Spinal cord (tissue), 10 donors: ENCODE measurements at places on chromosomes 4 and X. TPM values are rescaled to one million over a fixed set of nuclear protein-coding genes. Genes with fewer than 3 reads are reported as not detected.

GRCh38 chr4:97953171-97953941 is 189.9 kb downstream of the STPG2 start:
- DNase-seq, result peak; percentile 39

GRCh38 chr4:81135501-81135900 is 79.5 kb downstream of the PRKG2 start:
- no peak for DNase-seq

GRCh38 chr4:73103799-73104503 is 34.4 kb upstream of the COX18 start:
- DNase-seq, result no peak

DNA sequence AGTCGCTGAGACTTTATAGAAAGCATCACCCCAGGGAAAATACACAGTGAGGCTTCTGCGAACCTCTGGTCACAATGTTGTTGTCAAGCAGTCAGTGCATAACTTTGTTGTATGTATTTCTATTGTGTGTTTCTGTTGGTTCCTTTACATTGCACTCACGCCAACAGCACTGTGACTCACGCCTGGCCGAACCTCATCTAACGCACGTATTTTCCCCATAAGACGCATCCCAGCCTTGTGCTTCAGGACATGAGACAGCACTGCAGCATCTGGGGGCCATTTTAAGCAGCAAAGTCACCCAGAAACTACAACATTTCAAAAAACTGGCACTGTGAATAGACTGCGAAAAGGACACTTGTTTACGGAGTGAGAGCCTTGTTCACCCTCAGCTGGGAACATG is 30.6 kb downstream of the TBL1X start:
- no peak for DNase-seq

GRCh38 chr4:147015491-147015890 is 69.8 kb upstream of the TTC29 start:
- no peak for DNase-seq

- no peak for DNase-seq
These were observed 23.5 kb downstream of the CD99 start for GRCh38 chrX:2714551-2714950.

The HMGB3 gene
- 48.8 TPM for total RNA-seq

The CFI gene
- 88.3 TPM for total RNA-seq

The GAGE12J gene
- not detected for total RNA-seq

The GAB1 gene
- total RNA-seq, result 81.6 TPM

The TMEM47 gene
- 38.5 TPM for total RNA-seq
